Ascending aorta (tissue), 2 donors: ENCODE measurements at places on chromosomes 12 and 14. TPM values are rescaled to one million over a fixed set of nuclear protein-coding genes. Genes with fewer than 3 reads are reported as not detected.

BEST3 gene
- not detected for total RNA-seq

TAS2R9 gene
- not detected for total RNA-seq

PROX2 gene
- not detected for total RNA-seq

C12orf60 gene
- total RNA-seq, result not detected

SLC10A1 gene
- total RNA-seq, result not detected

PPP1R3E gene
- total RNA-seq, result 8.9 TPM

- DNase-seq, result no peak
These were observed 148.1 kb downstream of the SUDS3 start for GRCh38 chr12:118524446-118524845.

DNA sequence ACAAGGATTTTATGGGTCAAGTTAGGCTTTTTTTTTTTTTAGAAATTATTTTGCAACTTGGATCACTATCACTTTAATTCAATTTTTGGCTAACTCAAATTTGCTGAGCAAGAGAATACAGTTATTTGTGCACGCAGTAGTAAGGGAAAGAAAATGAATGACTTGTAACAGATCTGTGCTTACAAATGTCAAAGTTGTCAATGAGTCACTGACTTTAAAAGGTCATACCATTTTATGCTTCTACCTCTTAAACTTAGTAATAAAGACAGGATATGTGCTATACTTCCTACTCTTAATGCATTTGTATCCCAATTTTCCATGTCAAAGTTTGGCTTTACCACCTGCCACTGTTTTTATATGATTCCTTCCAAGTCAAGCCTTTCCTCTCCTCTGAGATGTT lies 131.1 kb upstream of the FBXO33 start:
- no peak for DNase-seq

- DNase-seq, result no peak
These were observed 268.9 kb upstream of the ATP2B1 start for GRCh38 chr12:89977405-89978085.

GRCh38 chr12:48198672-48198971 lies 4.5 kb downstream of the OR10AD1 start:
- peak; percentile 72 for DNase-seq

DNA sequence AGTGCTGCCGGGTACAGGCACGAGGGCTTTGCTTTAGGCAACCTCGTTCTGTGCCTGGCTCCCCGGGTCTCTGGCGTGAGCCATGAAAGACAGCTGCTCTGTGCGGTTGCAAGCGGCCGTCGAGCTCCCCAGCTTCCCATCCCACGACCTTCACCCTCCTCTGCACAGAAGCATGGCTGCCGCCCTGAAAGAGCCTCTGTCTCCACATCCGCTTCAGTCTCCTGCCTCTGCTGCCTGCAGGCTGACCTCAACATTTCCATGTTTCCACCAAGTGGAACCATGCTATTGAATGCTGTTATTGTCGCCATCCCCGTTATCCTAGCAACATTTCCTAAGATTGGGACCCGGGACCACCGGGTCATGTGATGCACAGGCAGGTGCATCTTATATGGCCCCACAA lies 57.1 kb downstream of the KDM2B start:
- DNase-seq, result no peak

GRCh38 chr12:123149501-123150274 lies 1.2 kb downstream of the PITPNM2 start:
- no peak for DNase-seq

- no peak for DNase-seq
These were observed 53.7 kb upstream of the PLXNC1 start for GRCh38 chr12:94094700-94095099.

DNA sequence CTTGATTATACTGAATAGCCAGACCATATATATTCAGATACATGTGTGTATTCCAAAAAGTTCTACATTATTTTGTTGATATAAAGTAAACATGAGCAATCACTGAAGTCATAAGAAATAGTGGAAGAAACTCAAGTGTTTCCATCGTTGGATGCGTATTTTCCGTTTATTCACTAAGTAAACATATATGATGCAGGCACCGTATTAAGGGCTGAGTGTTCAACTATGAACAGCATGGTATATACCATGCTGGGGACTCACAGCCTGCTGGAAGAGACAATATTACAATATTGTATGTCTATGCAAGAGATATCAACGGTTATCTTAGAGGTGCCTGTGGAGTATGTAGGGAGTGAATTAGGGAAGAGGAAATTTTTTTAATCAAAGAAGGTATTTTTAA lies 1.2 kb downstream of the PYROXD1 start:
- no peak for DNase-seq

DNA sequence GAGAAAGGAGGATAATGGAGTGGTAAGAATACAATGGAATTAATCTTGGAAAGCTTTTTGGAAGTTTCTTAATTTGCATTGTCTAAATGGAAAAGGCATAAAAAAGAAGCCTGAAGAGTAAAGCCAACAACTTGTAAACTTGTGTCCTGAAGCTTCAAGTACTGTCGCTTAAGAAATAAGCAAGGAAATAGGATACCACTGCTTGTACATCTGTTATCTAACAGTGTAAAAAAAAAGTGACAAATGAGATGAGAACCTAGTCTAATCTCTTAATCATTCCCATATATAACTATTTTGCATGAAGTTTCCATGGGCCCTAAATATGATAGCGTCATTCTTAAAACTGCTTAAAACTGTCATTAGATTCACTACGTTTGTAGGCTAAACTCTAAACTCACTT lies 134.0 kb upstream of the DYRK2 start:
- no peak for DNase-seq

DNA sequence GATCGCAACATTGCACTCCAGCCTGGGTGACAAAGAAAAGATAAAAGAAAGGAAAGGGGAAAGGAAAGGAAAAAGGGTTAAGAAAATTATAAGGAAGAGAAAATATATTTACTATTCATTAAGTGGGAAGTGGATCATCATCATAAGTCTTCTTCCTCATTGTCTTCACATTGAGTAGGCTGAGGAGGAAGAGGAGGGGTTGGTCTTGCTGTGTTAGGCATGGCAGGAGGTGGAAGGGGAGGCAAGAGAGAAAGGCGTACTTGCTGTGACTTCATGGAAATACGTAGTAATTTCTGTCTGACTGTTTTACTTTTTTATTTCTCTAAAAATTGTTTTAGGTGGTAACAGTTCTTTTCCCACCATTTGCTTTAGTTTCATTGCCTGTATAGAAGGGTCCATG lies 26.2 kb downstream of the FAM177A1 start:
- no peak for DNase-seq

DNA sequence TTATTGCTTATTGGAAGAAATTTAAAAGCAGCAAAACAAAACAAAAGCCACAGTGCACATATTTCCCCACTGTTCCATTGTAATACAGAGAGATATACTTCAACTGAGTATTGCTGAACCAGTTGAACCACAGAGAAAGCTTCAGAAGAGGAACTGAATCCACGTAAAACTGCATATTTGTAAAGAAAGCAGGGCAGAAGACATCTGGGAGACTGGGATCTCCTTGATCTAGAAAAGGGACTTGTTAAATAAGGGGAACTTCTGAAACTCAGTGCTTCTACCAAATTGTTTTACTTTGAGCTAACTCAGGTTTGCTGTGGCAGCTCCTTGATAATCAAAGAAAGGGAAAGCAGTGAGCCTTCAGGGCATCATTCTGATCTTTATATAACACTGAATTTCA lies 411.1 kb upstream of the MDGA2 start:
- no peak for DNase-seq

- DNase-seq, result no peak
These were observed 96.0 kb downstream of the GPHN start for GRCh38 chr14:66603945-66604344.

DNA sequence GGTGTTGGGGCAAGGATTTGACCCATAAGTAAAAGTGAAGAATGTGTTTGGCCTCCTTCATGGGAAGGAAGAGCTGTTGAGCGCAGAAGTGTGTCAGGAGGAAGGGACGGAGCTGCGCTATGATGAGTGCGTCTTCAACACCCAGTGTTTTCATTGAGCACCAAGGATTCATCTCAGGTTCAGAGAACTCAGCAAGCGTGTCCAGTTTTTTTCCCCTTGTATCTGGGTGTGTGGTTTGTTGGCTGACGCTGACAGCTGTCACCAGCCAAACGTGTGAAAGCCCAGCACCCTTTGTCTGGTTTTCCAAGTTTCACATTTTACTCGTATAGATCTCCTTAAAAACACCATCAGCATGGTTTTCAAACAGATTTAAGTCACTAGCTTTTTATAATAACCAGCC lies 12.3 kb downstream of the EP400 start:
- DNase-seq, result no peak

- DNase-seq, result no peak
These were observed 11.5 kb downstream of the MYO1H start for GRCh38 chr12:109359131-109359690.

DNA sequence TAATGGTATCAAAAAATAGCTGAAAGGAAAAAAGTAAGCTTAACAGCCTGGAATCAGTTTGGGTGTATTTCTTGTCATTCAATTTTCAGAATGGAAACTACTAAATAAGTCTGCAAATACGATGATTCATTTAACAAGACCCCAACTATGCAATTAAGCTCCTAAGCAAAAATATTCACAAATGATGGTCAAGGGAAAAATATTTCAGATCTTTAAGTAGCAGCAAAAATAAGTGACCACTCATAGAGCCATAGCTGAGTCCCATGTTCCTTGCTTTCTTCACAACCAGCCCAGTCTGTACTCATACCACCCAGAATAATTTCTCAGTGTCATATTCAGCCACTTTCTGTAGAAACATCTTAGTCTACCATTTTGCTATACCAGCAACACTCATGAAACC lies 185.4 kb downstream of the PPM1H start:
- DNase-seq, result no peak

DNA sequence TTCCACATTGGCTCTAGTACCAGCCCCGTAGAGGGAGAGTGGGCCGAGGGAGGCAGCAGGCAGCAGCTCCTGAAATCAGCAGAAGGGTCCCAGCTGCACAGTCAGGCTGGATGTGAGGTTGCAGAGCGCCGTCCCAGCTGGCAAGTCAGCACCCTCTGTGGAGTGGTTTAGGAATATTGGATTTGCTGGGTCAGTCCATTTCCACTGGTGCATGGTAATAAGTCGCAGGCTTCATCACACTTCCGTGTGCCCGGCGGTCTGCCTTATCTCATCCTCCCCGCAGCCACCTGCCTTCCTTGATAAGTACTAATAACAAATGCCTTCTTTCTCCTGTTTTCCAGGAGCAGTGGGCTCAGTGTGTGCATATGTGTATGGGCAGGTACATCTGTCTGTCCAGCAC lies 112.9 kb downstream of the TSPAN9 start:
- no peak for DNase-seq

DNA sequence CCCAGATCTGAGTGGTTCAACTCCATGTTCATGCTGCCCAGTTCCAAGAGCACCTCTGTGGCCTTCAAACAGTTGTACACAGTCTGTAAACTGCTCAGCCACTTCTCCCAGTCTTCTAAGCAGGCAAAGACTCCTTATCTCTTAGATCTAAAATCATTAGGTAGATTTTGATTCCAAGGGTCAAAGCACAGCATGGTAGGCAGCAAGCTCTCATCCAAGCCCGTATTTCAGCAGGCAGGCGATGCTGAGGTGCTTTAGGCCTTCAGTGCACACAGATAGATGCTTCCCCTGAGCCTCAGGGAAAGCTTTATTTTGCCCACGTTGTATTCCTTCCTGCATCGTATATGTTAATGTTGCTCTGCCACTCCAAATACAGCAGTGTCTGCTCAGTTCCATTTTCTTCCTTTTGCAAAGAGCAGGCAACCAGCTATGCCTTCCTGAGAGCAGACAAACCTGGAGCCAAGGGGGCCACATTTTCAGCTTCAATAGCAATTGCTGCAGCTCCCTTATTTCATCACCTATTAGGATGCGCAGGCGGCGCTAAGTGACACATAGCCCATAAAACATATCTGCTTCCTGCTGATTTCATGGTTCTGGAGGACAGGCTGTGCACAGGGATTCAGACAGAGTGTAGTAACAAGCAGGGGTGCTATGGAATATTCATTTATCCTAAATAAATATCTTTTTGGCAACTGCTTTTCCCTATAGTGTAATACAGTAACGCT lies 67.5 kb downstream of the ETV6 start:
- DNase-seq, result no peak

- DNase-seq, result no peak
These were observed 504.3 kb downstream of the SLC16A7 start for GRCh38 chr12:60100160-60100559.

- no peak for DNase-seq
These were observed 91.8 kb upstream of the ARID2 start for GRCh38 chr12:45637706-45638105.

DNA sequence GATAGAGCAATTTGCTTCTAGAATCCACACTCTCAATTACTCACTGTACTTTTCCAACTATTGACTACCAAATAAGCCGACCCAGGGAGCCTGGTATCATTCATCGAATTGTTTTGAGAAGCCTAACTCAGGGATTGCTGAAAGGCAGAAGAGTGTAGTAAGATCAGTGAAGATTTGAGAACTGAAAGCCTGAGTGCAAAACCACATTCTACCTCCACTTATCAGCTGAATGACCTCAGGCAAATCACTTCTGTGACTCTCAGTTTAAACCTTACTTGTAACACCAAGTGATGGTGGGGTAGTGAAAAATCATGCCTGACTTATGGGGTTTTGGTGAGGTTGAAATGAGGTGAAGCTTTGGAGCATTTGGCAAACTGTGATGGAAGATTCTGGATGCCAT lies 126.1 kb upstream of the MAX start:
- DNase-seq, result no peak
